Renal pelvis (tissue), 12 donors: ENCODE measurements at places on chromosomes 5 and 9. TPM values are rescaled to one million over a fixed set of nuclear protein-coding genes. Genes with fewer than 3 reads are reported as not detected.

The NR4A3 gene
- 0.32 TPM for polyA plus RNA-seq

The CYSRT1 gene
- polyA plus RNA-seq, result 17.0 TPM

The TAF1L gene
- polyA plus RNA-seq, result 0.09 TPM

The LPAR1 gene
- polyA plus RNA-seq, result 22.6 TPM

The GARIN3 gene
- not detected for polyA plus RNA-seq

The SLC6A19 gene
- polyA plus RNA-seq, result 77.3 TPM

The IFNB1 gene
- not detected for polyA plus RNA-seq

The SPAAR gene
- 1.3 TPM for polyA plus RNA-seq

The PCDHB15 gene
- 15.2 TPM for polyA plus RNA-seq

The ECM2 gene
- polyA plus RNA-seq, result 14.1 TPM

The CNTLN gene
- polyA plus RNA-seq, result 11.5 TPM

The PCDHB3 gene
- polyA plus RNA-seq, result 3.7 TPM

The FBP2 gene
- 0.16 TPM for polyA plus RNA-seq

The DMRT2 gene
- 2.2 TPM for polyA plus RNA-seq

The CIZ1 gene
- polyA plus RNA-seq, result 125 TPM

The GGTA1 gene
- polyA plus RNA-seq, result 4.3 TPM

The TSC1 gene
- 38.3 TPM for polyA plus RNA-seq

The KIF4B gene
- 0.29 TPM for polyA plus RNA-seq

The FYB1 gene
- polyA plus RNA-seq, result 4.8 TPM
